ENCODE measurements at places on chromosomes 11 and 22. TPM values are rescaled to one million over a fixed set of nuclear protein-coding genes. Genes with fewer than 3 reads are reported as not detected.

Gene FGF19
- 0.05 TPM for total RNA-seq

Gene TUBGCP6
- total RNA-seq = 6.1 TPM

Gene CABP4
- not detected for total RNA-seq

Gene APLNR
- total RNA-seq = not detected

Gene OMP
- total RNA-seq = not detected

Gene NPAS4
- not detected for total RNA-seq

Gene KCNQ1OT1
- 0.05 TPM for total RNA-seq

Measured in A549 treated with Mapracorat at 1 μM for 4 hours (cell line).